T follicular helper cell (primary cell): ENCODE measurements at places on chromosomes 11 and 22.

GRCh38 chr11:79467761-79468160, 26.9 kb upstream of the TENM4 start:
- no peak for DNase-seq

GRCh38 chr22:46036558-46037408, 59.8 kb upstream of the WNT7B start:
- DNase-seq, result peak; percentile 46

DNA sequence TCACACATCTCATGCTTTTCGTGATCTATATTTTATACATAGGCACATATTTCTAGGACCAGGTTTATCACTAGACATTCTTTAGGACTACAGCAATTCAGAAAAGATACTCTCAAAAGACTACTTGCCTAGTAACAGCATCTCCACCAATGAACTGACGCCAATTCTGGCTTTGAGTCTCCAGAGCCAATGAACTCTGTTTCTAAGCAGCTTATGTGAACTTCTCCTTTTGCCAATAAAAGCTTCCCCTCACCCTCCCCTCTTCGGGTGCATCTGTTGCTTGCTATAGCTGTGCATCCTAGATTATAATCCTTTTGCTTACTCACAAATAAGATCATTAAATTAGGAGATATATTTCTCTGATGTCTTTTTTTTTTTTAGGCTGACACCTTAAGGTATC, 11.4 kb upstream of the ANKK1 start:
- no peak for DNase-seq

DNA sequence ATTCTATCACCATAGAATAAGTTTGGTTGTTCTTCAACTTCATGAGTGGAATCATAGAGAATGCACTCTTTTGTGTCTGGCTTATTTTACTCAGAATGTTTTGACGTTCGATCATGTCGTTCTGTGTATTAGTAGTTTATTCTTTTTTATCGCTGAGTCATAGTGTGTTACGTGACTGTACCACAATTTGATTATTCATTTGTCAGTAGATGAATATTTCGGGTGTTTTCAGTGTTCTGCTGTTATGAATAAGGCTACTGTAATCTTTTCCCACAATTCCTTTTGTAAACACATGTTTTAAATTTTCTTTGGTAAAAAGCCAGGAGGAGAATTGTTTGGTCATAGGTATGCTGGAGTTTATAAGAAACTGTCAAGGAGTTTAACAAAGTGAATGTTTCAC, 279.9 kb upstream of the B3GAT1 start:
- DNase-seq, result no peak

GRCh38 chr22:50242406-50242949, 2.3 kb downstream of the TUBGCP6 start:
- DNase-seq, result no peak

GRCh38 chr11:41283191-41283930, 176.1 kb downstream of the LRRC4C start:
- DNase-seq, result no peak

DNA sequence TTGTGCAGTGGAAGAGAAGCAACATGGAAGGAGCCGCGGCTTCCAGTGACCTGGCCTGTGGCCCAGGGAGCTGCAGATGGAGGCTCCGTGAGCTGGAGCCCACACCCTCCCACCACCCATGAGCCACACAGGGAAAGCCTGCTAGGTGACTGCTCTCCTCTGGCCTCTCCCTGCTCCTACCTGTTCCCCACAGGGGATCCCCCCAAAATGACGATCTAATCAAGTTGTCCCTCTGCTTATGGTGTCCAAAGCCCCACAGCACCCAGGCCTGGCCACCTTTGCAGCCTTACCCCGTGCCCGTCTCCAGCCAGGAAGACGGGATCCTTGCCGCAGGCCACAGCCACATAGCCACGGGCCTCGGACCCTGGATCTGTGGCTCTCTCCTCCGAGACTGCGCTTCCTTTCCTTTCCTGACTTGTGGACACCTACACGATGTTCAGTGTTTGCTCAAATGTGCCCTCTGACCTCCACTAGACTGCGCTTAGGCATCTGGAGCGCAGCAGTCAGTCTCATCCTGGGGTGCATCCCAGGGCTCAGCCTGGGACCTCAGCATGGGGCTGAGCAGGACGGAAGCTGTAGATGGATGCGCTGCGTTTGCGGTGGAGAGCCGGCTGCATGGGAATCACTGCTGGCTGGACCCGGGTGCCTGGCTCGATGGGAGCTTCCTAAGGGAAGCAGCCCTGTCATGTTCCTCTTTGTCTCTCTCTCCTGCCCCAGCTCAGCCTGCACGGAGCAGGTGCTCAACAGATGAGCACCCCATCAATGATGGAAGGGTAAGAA, 133.3 kb downstream of the ST3GAL4 start:
- DNase-seq, result no peak
